ENCODE measurements at places on chromosomes 6 and 20.

DNA sequence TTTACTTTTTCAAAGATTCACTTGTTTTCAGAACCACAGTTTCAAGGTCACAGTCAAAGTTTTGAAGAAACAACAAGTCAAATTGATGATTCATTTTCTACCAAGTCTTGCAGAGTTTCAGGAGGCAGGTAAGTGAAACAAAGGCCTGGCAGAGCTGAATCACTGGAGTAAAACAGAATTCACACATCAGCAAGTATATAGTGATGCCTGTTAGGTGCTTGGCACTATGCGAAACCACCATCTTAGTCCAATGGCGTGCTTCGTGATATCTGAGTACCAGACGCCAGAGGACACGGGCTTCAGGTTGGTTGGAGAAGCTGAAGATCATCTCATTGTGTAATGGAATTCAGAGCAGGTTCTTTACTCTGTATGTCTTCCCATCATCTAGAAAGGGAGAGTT is 75.9 kb downstream of the RTN4IP1 start:
- DNase-seq = no peak

DNA sequence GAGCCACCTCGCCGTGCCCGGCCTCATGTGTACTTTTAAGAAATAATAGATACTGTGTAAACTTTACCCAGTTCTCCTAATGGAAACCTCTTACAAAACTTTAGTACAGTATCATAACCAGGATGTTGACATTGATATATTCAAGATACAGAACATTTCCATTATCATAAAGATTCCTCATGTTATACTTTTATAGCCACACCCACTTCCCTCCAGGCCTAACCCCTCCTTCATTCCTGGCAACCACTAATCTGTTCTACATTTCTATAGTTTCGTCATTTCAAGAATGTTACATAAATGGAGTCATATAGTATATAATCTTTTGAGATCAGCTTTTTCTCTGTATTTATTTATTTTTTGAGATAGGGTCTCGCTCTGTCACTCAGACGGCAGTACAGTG is 52.6 kb upstream of the SALL4 start:
- DNase-seq = peak; percentile 9

GRCh38 chr6:83758533-83758932 is 49.6 kb upstream of the SNAP91 start:
- no peak for DNase-seq

GRCh38 chr6:122098201-122098678 is 301.2 kb upstream of the HSF2 start:
- peak; percentile 94 for DNase-seq

All from retinal pigment epithelial cell (primary cell).